ENCODE measurements at places on chromosomes 16 and 17.
A peak's percentile ranks its signal among the peaks of the same experiment; 100 is the strongest.

DNA sequence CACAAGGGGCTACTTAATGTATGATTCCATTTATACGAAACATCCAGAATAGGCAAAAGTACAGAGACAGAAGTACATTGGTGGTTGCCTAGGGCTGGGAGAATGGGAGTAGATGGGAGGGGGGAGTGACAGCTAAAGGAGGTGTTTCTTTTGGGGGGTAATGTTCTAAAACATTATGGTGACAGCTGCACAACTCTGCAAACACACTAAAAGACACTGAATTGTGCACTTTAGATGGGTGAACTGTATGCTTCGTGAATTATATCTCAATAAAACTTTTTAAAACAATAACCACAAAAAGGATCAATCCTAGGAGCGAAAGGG is 661 bp downstream of the LYRM9 start:
- DNase-seq: no peak

- no peak for DNase-seq
These were observed 285.3 kb downstream of the FOXL1 start for GRCh38 chr16:86863609-86864008.

GRCh38 chr16:48963901-48964615 is 317.6 kb downstream of the CBLN1 start:
- no peak for DNase-seq

- no peak for DNase-seq
These were observed 1503.7 kb downstream of the CDH11 start for GRCh38 chr16:63617990-63618763.

GRCh38 chr16:21197112-21197511 is 14.3 kb downstream of the ZP2 start:
- no peak for DNase-seq

DNA sequence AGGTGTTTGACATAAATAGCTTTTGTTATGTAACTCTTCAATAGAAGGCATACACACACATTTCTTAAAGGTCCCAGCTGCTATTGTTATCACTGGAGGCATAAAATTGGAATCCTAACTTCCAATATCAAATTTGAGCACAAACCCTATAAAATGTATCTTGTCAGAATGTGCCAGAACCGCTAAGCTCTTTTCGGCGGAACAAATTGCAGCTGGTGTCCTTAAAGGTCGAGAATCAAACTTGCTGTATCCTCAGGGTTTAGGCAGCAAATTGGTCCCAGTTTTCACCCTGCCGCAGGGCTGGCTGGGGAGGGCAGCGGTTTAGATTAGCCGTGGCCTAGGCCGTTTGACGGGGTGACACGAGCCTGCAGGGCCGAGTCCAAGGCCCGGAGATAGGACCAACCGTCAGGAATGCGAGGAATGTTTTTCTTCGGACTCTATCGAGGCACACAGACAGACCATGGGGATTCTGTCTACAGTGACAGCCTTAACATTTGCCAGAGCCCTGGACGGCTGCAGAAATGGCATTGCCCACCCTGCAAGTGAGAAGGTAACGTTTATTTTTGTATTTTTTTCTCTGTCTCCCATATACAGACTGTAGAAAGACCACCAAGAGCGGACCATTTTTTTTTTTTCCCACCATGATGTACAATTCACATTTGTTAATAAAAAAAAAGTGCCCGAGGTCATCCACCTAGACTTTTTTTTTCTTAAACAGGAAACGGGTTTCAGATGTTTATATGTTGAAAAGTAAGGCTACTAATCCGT is 297.1 kb downstream of the IRF8 start:
- DNase-seq: no peak

DNA sequence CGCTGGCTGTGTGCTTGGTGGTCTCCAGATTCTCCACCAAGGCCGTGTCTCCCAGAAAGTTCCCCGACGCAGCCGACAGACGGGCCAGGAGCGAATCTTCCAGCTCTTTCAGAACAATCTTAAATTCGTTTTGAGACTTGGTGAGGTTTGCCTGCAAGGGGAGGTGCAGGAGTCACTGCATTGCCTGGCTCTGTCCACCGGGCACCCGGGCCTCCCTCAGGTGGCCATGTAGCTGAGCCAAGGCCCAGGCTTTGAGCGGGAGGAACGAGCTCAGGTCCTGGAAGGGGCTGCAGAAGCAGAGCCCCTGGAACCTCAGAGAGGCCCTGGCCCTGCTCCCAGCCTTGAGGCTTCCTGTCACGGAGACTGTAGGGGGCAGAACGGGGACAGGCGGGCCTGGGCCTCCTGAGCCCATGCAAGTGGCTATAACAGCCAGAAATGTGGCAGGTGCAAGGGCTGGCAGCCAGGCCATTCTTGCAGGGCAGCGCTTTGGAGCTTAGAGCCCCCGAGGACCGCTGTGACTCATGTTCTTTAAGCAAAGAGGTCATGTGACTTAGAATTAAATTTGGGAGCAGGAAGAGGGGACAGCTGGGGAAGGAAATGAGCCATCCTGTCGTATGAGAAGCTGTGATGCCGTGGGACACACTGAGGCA is 72.4 kb downstream of the PGS1 start:
- no peak for DNase-seq

DNA sequence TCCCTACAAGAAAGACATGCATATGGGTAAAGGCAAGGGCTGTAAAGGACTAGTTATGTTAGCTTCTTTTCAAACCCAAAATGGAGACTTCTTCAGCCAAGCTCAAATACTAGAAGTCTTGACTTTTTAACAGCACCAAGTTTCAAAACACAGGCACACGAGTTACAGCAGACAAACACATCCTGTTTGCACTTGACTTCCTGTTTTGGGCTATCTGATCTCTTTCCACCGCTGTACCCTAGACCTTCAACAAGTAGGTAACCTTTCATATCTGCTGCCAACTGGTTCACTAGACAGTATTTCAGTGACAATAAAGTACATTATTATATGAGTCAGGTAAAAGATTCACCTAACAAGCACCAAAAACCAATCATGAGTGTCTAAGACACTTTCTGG is 12.3 kb downstream of the RFFL start:
- DNase-seq: peak; percentile 82

- DNase-seq: no peak
These were observed 37.1 kb downstream of the AMFR start for GRCh38 chr16:56388209-56388608.

GRCh38 chr17:31003225-31003866 is 32.5 kb downstream of the RNF135 start:
- no peak for DNase-seq

DNA sequence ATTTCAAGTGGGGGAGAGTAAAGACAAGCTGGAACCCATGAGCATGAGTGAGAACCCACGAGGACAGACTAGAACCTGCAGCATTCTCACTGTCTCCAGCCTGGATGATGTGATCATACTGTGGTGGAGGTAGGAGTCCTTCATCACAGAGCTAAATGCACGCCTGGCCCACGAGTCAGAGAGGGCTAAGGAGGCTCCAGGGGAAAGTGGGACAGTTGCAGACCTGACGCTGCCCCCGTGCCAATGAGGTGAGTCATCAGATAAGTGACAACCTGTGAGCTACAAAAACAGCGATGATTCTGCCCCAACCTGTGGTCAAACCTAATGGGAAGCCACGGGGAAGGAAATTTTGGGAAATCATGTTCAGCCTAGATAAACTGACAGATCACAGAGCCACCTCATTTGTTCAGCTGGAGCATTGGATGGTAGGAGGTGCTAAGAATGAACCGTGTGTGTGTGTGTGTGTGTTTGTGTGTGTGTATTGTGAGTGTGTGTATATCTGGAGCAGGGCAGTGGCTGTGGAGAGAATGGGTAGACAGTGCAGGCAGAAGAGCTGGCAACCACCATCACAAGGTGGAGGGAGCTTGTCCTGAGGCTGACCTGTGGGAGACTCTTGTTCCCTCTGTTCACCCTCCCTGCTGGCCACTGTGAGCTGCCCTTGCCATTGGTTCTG is 131.8 kb downstream of the UTP18 start:
- DNase-seq: no peak

DNA sequence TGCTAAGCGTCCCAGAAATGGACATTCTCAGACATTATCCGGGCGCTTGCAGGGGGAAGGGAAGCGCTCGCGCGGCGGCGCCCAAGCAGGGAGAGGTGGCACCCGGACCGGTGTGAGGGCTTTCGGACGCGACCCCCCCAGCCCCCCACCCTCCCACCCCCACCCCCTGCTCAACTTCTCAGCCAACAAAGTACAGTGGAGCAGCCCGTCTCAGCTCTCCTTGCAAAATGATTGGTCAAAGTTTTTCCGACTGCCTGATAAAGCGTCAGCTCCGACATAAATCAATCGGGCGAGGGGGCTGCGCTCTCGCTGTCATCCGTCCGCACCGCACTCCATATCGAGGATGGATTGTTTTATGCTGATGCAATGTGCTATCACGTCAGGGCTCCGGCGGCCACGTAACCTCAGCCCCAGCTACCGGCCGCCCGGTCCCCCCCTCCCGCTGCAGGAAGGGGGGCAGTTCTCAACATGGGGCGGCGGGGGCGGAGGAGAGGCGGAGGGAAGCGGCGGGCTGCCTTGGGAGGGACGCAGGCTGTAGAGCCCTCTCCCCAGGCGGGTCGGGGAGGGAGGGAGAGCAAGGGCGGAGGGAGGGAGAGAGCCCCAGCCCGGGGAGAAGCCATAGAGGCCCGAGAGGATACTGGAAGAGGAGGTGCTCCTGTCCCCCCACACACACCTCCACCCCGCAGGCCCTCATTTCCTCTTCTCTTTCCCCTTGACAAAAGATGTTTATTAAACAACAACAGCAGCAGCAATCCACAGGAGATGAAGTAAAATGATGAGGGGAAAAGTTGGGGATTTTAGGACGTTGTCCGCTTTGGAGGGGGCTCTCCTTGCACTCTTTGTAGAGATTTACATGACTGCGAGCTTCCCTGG is at the start of gene HOXB9:
TSS of gene HOXB9 (minus strand) at position 114 of the 873 bp plus-strand sequence. CDS start at position 25, 89 bp downstream.
- DNase-seq: peak; percentile 40

GRCh38 chr16:51141106-51141505 is 10.0 kb downstream of the SALL1 start:
- no peak for DNase-seq

GRCh38 chr16:30127993-30128392 is 5.0 kb upstream of the MAPK3 start:
- no peak for DNase-seq

- DNase-seq: no peak
These were observed 5.5 kb downstream of the CCDC182 start for GRCh38 chr17:57739402-57740234.

GRCh38 chr17:27888945-27889344 is 4.2 kb downstream of the LYRM9 start:
- DNase-seq: no peak

GRCh38 chr17:55168958-55169687 is 95.6 kb upstream of the HLF start:
- no peak for DNase-seq

GRCh38 chr16:85436207-85436606 is 176.9 kb upstream of the GSE1 start:
- DNase-seq: no peak

DNA sequence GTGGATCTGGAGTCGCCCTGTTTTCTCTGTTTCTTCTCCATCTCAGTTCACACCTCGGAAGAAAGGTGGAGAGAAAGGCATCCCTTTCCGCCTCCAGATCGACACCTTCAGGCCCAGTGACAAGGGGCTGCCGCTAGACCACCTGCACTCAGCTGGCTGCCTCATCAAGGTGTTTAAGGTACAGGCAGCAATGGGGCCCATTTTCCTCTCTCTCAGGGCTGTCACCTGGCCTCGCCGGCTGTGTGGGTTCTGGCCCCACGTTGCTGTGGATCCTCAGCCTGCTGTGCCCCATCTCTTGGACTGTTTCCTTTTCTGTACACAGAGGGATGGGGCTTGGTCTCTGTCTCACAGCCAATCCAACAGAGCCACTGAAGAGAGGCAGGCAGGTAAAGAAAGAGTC is 17.4 kb upstream of the STAC2 start:
- DNase-seq: no peak

DNA sequence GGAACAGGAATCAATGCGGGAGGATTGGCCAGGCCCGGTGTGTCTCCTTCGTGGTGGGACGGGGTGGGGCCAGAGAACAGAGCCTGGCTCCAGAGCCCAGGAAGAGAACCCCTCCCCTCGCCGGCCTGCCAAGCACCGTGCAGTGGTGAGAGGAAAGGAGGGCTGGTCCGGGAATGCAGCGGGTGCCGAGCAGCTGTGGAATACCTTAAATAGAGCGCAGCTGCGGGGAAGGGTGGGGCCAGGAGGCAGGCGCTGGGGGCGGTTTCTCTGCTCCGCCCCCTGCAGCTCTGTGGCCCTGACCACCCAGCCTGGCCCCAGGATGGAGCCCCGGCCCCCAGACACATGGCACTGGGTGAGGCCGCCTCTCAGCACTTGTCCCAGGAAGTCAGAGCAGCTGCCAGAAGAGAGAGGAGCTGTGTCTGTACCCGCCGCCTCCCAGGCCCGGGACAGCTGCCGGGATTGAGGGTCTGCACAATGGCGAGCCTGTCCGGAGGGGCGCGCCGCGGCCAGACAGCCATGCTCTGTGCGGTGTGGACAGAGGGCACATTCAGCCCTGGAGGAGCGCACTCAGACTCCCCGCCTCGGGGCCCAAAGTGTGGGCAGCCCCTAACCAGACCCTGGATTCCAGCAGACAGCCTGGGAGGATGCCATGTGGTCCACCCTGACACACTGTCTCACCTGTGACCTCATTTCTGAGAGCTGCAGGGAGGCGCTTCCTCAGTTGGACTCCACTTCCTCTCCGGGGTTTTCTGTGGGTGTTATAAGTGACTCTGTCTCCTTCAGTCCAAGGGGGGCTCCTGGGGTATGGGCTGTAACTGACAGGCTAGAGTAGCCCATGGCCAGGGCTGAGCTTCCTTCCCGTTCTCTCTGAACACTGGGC is 268.8 kb downstream of the SEC14L1 start:
- DNase-seq: peak; percentile 66

- peak; percentile 46 for DNase-seq
These were observed 4.3 kb upstream of the SGF29 start for GRCh38 chr16:28549301-28549899.

GRCh38 chr17:78460951-78461798 is 82.7 kb downstream of the PGS1 start:
- DNase-seq: no peak

DNA sequence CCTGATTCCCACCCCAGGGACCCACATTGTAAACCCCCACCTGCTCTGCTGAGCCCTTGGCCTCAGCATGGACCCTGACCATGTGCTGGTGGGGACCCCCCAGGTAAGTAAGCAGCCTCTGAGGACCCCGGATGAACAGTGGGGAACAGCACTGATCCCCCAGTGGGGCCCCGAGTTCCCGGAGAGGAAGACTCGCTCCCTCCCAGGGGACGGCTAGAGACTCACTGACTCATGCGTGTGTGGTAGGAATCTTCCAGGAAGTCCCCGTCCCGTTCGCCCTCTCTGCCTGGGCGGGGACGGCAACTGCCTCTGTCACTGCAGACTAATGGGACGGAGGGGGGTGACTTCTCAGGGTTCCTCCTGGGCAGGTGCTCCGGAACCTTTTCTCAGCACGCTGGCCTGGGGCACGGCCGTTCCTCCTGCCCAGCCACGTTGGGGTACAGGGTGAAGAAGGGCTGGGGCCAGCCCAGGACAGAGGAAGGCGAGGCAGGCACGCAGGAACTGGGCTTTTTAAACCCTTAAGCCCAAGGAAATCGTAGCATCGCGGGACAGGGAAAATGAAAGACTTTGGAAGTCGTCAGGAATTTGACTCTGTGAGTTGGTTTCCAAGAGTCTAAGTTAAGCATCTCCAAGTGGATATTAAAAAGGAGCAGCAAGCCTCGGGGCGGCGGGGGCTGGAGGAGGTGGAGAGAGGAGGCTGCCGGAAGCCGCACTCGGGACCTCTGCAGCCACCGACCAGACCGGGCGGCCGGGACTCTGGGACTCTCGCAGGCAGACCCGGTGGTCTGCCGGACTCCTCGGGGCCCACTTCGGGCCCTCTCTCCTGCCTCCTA is 178.7 kb downstream of the SEC14L1 start:
- DNase-seq: peak; percentile 22

Measured in CD8-positive, alpha-beta memory T cell (primary cell).